GM03348 (cell line): ENCODE measurements at places on chromosomes 1 and 21.

GRCh38 chr1:226131639-226132038, 54.9 kb downstream of the ACBD3 start:
- DNase-seq: no peak

GRCh38 chr1:199837321-199837720, 190.2 kb upstream of the NR5A2 start:
- DNase-seq: no peak

GRCh38 chr1:98322966-98323365, 338.6 kb upstream of the SNX7 start:
- peak; percentile 19 for DNase-seq

- DNase-seq: peak; percentile 91
Observed at GRCh38 chr1:151457911-151458801, 1.1 kb downstream of the POGZ start.

- DNase-seq: no peak
Observed at GRCh38 chr1:34746101-34746500, 8.7 kb upstream of the GJB5 start.

DNA sequence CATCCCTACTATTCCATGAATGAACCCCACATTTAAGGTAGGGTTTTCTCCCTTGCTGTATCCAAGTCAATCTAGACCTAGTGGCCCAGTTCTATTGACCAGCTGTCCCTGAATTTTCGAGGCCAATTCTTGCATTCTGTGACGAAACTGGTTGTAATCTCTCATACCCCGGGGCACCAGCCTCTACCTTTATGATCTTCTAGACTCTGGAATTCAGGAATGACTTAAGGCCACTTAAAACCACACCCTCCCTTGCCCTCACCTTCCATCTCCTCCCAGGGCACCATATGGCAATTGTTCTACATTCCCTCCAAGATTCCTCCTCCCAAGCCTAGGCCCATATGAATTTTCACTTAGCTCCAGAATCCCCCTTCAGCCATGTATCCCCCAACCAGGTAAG, 48.9 kb downstream of the RHOU start:
- DNase-seq: no peak

- peak; percentile 92 for DNase-seq
Observed at GRCh38 chr21:45001134-45002095, 61.6 kb downstream of the SLX9 start.

DNA sequence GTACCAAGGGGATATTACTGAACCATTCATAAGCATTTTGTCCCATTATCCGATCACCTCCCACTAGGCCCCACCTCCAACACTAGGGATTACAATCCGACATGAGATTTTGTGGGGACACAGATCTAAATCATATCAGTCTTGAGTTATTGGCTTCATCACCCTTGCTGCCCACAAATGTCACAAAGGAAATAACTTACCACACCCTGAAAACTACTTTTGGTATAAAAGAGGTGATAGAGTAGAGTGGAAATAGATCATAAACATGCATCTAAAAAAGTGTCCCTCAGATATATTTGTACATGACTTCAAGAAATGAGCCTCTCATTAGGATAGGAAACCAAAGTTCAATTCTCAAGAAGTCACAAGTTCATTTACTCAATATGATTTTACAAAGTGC, 22.6 kb upstream of the FCRL3 start:
- no peak for DNase-seq

GRCh38 chr1:116076831-116077230, 34.4 kb upstream of the MAB21L3 start:
- no peak for DNase-seq

DNA sequence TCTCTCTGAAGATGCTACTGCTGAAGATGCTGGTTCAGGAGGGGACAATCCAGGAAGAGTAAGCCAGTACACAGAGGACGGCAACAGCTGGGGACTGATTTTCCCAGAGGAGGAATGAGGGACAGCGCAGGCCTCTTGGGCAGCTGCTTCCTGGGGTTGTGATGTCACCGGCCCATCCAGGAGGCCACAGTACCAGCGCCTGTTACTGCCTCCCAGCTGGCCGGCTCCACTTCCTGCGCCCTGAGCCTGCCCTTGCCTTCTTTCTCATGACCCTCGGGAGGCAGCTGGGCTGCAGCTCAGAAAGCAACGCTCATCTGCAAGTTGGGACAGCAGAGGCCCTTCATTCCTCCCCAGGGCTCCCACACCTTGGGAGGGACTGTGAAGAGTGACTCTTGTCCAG, 21.9 kb upstream of the ID3 start:
- no peak for DNase-seq

DNA sequence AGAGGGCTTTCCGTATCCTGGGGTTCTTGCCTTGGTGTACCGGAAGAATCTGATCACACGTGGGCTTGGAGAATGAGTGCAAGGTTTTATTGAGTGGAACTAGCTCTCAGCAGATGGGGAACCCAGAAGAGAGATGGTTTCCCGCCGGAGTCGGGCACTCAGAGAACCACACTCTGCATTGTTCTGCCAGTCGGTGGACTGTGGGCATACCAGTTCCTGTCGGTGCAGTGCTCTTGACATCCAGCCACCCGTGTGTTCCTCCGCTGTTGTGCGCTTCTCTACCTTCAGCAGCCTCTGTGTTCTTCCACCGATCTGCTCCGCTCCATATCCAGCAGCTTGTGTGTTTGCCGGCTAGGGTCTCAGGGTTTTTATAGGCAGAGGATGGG, 10.8 kb upstream of the PPIE start:
- DNase-seq: no peak

DNA sequence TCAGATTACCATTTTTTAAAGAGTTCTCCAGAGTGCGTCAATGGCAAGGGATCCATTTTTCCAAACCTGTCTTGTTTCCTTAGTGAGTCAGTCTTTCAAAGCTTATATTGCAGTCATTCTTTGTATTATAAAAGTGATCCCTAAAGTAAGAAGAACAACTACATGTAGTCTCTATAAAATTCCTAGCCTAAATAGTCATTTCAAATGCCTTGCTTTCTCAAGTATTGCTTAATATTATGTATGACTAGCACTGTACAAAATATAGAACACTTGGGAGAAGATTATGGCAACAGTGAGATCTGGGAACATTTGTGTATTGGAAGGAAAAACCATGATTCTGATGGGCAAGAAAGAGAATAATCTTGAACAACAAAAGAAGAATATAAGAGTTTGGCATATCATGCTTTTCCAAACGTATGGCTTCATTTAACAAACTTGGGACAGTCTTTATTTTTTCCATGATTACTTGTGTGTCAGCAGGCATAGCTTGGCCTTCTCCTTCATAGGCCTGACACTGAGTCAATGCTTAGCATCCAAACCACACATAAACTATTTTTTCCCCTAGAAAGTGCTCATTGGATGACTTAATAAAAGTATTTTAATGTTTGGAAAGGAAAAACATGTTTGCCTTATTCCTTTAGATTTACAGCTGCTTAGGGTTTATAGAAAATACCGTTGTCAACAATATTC, 547.4 kb downstream of the LTN1 start:
- DNase-seq: peak; percentile 19

GRCh38 chr21:42286416-42286815, 28.8 kb downstream of the TFF3 start:
- DNase-seq: no peak

DNA sequence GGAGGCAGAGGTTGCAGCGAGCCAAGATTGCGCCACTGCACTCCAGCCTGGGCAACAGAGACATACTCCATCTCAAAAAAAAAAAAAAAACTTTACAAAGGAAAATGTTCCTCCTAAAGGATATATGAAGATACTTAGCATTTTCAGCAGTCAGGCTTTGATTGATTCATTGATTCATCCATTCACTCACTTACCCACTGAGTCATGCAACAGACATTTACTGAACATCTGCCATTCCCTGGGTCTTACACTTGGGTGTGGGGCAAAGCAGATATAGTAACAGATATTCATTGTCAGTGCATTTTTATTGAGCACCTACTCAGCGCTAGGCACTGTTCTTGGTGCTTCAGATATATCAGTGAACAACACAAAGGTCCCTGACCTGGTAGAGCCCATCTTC, 5.6 kb upstream of the LACTBL1 start:
- no peak for DNase-seq

- peak; percentile 69 for DNase-seq
Observed at GRCh38 chr1:55337801-55338447, 122.8 kb upstream of the USP24 start.

DNA sequence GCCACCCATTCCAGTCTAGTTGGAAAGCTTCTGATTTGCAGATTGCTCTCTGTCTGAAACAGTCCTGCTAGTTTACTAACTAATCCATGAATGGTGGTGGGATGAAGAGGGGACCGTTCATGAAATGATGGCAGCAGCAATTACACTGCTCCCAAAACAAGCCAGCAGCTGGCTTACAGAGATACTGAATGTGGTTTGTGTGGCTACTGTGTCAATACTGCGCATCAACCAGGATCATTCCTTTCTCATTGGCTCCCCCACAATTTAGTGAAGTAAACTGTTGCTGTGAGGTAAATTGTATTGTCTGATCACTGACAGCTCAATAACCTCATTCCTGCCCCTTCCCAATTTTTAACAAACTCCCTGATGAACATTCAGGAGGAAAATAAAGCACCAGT, 191.3 kb upstream of the LMO4 start:
- DNase-seq: no peak

DNA sequence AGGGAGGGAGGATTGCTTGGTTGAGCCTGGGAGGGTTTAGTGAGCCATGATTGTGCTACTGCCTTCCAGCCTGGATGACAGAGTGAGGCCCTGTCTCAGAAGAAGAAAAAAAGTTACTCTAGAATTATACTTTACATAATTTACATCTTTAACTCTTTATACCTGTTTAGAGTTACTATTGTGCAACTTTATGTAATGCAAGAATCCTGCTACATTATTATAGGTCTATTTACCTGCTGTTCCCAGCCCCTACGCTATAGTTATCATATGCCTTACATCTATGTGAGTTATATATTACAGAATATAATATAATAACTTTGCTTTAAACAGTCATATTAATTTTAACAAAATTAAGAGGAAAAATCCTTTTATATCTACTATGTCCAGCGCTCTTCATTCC, 14.3 kb downstream of the SDHB start:
- no peak for DNase-seq

DNA sequence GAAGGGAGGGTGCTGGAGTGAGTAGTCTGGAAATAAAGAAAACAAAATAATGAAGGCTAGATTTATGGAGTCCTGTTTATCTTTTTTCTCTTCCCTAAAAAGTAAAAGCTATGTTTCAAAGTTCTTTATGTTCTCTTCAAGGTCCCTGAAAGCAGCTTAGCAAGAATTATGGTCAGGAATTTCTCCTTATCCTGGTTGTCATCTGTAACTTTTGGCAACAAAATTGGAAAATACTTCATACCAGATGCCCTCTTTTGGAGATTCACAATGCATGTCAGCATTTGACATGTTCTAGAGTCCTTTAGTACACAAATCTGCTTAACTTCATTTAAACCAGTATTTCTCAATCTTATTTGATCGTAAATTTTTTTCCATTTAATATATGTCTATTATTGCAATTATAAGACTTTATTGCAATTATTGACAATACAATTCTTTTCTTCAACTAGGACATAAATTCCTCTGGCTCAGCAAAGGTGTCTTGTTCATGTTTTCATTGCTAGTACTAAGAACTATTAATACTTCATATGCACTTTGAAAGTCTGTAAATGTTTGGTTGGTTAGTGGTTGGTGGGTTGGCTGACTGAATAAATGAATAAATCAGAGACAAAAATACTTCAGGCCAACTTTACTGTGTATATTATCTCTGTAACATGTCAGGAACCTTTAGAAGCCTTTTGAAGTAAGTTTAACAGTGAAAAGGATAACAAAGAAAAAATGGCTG, 101.5 kb downstream of the ATP1B1 start:
- peak; percentile 36 for DNase-seq

DNA sequence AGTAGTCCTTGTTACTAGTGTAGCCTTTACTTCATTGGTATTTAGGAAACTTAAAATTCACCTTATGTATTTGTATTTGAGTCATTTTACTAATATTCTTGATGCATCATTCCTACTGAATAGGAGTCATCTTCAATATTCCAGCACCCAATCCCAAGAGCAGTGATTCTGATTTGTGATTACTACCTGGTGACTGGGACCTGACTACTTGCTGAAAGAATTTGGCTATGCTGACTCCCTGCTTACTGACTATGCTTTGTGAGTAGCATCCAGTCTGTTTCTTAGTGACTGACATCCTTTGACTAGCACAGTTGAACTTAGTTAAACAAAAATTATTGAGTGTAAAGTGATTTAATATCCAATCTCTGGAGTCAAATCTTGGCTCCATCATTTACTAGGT, 129.9 kb upstream of the NEGR1 start:
- DNase-seq: peak; percentile 11

- DNase-seq: no peak
Observed at GRCh38 chr1:28190337-28190979, 14.0 kb upstream of the PTAFR start.

- no peak for DNase-seq
Observed at GRCh38 chr1:159030311-159030710, 20.6 kb downstream of the IFI16 start.

GRCh38 chr1:160708801-160709200, 2.8 kb downstream of the CD48 start:
- no peak for DNase-seq

- DNase-seq: no peak
Observed at GRCh38 chr1:87523466-87523865, 194.8 kb downstream of the LMO4 start.

DNA sequence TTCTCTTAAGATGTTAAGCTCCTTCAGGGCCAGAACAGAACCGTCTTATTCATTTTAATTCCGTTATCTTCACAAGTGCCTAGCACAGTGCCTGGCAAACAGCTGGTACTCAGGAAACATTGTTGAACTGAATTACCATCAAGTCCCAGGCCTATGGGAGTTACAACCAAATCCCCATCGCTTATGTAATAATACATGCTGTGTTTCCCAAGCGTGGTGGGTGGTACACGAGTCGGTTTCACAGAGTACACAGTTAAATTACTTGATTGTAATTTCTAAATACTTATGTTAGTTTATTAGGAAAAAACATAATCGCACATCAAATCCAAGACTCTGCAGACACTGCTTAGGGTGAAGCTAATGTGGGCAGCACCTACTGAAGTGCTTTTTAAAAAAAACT, 1.0 kb downstream of the ANGEL2 start:
- DNase-seq: peak; percentile 27

DNA sequence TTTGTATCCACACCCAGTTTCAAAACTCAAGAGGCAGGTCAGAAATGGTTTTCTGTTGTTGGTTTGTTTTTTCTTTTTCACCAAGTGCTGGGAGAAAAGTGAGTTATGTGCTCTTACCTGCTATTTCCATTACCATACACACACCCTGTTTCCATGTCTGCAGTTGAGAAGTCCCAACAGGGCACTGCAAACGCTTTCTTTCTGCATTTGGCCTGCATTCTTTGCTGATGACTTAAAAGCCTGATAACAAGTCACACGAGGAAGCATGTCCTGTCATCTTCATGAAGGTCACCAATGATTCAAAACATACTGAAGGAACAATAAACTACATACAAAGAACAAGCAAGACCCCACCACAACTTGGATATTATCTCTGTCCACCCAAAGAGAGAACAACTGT, 24.8 kb upstream of the KCNE1 start:
- no peak for DNase-seq

DNA sequence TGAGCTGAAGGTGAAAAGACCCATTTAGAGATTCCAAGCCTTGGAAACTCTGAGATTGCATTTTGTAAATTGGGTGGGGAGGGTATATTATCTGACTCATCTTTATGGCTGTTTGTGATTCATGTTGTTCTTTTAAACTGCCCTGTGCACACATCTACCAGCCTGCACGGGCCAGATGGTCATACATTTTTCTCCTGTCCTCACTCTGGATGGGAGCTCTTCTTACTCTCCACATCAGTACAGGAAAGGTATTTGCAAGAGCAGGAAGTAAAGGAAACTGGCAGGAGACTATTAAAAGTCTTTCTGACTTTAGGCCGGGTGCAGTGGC, 14.3 kb upstream of the NMNAT2 start:
- DNase-seq: no peak

GRCh38 chr1:119340861-119341261, 27.7 kb upstream of the HAO2 start:
- DNase-seq: no peak
